ENCODE measurements at places on chromosomes 6 and 20. TPM values are rescaled to one million over a fixed set of nuclear protein-coding genes. Genes with fewer than 3 reads are reported as not detected.

The FILIP1 gene
- total RNA-seq, result not detected

DNA sequence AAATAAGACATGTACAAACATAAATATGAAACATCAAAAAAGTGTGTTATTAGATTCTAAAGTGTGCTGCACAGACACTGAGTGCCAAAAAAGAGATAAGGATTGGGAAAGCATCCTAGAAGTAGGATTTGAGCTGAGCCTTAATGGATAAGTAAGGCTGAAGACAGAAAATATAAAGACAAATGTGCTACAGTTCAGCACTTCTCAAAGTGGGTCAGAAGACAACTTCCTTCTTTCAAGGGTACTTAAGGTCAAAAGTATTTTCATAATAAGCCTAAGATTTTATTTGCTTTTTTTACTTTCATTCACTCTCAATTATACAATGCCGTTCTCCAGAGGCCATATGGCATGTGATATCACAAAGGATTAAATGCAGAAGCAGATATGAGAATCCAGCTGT, 16.8 kb downstream of the USP45 start:
- no peak for DNase-seq

The SEC23B gene
- 42.1 TPM for total RNA-seq

DNA sequence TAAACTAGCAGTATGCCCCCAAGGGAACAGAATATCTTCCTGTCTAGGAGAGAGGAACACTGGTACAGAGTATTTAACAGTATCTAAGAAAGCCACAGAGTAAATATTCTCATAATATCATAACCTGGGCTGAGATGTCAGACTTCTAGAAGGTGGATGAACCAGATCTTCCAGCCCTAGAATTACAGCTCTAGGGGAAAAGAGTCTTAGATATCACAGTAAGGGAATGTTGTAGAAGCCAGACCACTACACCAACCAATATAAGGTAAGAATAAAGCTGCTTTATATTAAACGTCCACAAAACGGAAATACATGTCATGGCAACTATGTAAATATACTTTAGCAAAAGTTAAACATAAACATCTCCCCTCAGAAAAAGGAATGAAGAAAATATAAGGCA, 12.4 kb downstream of the SERINC1 start:
- DNase-seq, result no peak

- no peak for DNase-seq
Measured at GRCh38 chr6:156344491-156344890, 432.7 kb upstream of the ARID1B start.

DNA sequence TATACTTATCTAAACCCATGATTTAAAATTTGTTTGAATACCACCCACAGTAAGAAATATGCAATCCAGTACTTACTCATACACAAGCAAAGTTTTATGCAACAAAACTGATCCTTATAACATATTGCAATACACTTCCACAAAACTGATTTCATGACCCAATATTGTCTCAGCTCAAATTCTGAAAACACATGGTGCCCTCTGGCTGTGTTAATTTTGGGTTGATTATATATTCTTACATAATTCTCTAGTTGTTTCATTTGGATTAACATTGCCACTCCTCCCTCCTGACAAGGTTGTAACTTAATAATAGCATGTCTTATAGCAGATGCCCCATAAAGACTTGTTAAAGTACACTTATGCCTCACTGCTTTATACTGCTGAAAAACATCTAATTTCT, 73.0 kb upstream of the TULP1 start:
- no peak for DNase-seq

- no peak for DNase-seq
Measured at GRCh38 chr6:115214283-115214682, 846.4 kb downstream of the FRK start.

GRCh38 chr20:37697314-37697713, 3.5 kb downstream of the CTNNBL1 start:
- DNase-seq, result no peak

DNA sequence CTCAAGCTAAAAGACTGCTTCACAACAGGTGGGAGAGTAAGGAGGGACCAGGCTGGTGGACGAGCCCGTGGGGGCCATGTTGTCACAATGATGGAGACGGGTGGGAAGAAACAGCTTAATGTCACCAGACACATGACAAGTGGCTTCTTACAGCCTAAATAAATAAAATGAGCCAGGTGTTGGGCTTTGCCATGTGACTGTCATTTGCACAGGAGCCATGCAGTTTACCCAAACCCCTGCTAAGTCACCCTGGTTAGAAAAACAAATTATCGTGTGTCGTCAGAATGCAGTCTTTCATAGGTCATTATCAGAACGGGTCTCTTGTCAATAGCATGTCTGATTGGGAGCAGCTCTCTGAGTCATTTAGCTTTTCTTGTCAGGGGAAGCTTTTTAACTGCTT, 18.5 kb downstream of the BTBD3 start:
- DNase-seq, result no peak

DNA sequence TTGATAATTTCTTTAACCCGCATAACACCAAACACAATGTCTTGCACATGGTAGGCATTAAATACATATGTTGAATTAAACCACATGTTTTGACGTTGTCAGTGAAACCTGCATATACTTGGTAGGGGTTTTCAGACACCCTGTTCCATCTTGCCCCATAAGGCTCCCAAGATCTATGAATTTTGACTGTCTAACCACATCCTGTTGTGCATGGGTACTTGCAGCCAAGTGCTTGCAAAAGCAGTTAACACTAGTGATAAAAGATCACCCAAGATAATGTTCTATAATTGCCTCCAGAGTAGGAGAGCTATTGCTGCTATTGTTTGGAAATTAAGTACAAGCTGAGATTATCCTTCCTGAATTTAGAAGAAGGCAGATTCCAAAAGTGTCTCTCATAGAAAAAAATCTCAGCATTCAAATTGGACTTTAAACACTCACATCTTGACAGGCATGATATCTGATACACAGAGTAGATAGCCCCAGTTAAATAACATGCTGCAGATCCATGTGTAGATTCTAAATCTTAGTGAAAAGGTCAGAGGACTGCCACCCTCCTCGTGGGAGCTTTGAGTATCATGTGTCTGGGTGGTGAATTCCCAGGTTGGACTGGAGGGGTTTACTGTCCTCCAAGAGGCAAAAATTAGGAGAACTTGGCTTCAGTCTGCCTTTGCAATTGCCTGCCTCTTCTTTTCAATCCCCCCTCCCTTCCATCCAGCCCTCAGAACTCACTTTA, 25.8 kb upstream of the CCN6 start:
- DNase-seq, result peak; percentile 68

The FBXO30 gene
- total RNA-seq, result 6.2 TPM

DNA sequence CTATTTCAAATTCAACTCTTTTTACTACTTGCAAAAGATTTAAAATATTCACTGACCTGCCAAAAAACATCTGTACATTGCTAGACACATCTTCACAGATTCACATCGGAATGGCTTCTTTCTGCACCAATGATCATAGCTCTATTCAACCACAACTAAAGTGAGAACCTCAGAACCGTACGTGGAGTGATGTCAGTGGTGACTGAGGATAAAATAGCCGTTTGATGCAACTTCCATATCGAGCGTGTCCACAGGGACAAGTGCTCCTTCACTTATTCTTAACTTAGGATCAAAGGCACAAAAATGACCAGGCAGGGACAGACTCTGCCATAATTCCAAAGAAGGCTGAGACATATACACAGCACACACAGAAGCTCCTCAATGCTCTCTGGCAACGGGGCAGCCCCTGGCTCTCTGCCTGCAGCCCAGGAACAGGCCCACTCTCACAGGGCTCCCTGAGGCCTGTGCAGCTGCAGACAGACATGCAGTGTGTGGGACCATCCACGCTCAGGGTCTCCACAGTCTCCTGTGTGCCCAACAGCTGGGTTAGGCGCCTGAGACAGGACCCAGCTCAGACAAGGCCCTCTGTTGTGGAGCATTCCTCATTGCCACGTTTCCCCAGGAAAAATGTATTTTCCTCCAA, 22.8 kb downstream of the FYN start:
- DNase-seq, result no peak

DNA sequence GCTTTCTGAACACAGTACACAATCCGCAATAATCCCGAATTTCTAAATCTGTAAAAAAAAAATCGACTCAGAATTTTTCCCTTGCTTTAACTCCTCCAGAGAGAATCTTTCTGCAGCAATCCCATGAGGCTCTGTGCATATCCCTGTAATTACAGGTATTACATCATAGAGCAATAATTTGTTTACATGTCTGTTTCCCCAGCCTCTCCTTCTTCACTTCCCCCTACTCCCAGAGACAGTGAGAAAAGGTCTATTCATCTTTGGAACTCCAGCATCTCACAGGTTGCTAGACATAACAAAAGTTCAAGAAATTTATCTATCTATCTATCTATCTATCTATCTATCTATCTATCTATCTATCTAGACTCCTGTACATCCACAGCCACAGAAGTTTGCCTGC, 26.0 kb downstream of the KLHL31 start:
- no peak for DNase-seq

- no peak for DNase-seq
Measured at GRCh38 chr6:26426691-26427450, 13.4 kb upstream of the BTN3A3 start.

GRCh38 chr6:81727876-81728517, 24.5 kb downstream of the TENT5A start:
- DNase-seq, result no peak

- DNase-seq, result no peak
Measured at GRCh38 chr6:75217193-75217592, 11.3 kb upstream of the COL12A1 start.

- DNase-seq, result no peak
Measured at GRCh38 chr20:43583982-43584432, 6.7 kb upstream of the IFT52 start.

- no peak for DNase-seq
Measured at GRCh38 chr20:39222101-39222500, 260.0 kb downstream of the DHX35 start.

DNA sequence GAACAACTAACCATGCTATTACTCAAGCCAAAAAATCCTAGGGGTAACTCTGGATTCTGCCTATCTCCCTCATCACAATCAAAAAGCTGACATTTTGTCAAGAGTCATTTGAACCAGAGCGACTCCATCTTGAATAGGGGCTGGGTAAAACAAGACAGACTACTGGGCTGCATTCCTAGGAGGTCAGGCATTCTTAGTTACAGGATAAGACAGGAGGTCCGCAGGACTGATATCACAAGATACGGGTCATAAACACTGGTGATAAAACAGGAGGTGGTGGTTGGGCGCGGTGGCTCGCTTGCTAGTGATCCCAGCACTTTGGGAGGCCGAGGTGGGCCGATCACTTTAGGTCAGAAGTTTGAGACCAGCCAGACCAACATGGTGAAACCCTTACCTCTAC, 32.2 kb downstream of the C6orf52 start:
- no peak for DNase-seq

DNA sequence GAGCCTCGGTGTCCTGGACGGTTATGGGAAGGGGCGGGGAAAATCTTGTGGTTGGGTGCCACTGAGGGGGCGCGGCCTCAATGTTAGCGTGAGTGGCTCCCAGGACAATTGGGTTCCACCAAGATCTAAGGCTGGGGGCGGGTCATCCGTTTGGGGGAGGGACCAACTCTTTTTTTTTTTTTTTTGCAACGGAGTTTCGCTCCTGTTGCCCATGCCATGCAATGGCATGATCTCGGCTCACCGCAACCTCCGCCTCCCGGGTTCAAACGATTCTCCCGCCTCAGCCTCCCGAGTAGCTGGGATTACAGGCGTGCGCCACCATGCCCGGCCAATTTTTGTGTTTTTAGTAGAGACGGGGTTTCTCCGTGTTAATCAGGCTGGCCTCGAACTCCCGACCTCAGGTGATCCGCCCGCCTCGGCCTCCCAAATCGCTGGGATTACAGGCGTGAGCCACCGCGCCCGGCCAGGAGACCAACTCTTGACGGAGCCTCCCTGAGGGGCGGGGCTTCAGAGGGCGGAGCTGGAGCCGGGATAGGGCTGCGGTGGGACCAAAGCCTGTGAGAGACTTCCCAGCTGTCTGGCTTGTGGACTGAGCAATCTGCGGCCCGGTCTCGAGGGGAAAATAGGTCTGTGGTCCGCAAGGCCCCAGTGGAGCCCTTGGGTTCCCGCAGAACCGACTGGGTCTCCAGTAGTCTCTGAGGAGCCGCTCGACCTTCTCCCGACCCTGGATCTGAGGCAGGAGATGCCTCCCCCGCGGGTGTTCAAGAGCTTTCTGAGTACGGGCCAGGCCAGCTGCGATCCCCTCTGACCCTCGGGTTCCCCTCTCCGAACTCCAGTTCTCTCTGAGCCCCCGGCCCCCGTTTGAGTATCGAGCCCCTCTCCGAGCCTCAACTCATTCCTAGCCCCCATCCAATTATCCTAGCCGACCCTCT, 1.1 kb downstream of the SPAG4 start:
- DNase-seq, result peak; percentile 32

- no peak for DNase-seq
Measured at GRCh38 chr6:67722861-67723261, 912.2 kb upstream of the ADGRB3 start.

Data from T-cell (primary cell).